ENCODE measurements at places on chromosomes 11 and 22.

DNA sequence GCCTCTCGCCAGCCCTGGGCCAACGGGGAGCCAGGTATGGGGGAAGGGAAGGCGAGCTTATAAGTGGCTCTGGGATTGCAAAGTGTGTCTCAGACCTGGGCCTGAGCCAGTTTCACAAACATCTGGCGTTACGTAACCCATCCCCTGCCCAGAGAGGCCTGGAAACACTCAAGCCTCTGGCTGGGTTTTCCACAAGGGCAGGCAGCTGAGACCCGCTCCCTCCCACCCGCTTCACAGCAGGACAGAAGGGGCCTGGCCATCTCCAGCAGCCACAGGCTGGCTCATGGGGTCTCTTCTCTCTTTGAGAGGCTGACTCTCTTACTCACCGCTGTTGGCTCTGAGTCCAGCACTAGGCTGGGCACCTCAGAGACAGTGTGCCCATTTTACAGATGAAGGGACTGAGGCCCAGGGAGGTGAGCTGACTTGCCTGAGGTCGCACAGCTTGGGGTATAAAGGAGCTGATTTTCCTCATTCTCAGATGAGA lies 44.5 kb downstream of the TRIOBP start:
- DNase-seq = peak; percentile 93

DNA sequence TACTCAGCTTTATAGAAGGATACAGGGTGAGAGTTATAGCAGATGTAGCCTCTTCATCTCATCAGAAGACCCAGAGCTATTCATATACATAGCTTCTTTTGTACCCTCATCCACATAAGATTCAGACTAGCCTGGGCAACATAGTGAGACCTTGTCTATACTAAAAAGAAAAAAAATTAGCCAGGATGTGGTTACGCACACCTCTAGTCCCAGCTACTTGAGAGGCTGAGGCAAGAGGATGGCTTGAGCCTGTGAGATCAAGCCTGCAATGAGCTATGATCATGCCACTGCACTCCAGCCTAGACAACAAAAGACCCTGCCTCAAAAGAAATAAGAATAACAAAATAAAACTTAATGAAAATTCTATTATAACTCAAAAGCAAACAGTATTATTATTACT lies 36.7 kb upstream of the B3GNT6 start:
- no peak for DNase-seq

DNA sequence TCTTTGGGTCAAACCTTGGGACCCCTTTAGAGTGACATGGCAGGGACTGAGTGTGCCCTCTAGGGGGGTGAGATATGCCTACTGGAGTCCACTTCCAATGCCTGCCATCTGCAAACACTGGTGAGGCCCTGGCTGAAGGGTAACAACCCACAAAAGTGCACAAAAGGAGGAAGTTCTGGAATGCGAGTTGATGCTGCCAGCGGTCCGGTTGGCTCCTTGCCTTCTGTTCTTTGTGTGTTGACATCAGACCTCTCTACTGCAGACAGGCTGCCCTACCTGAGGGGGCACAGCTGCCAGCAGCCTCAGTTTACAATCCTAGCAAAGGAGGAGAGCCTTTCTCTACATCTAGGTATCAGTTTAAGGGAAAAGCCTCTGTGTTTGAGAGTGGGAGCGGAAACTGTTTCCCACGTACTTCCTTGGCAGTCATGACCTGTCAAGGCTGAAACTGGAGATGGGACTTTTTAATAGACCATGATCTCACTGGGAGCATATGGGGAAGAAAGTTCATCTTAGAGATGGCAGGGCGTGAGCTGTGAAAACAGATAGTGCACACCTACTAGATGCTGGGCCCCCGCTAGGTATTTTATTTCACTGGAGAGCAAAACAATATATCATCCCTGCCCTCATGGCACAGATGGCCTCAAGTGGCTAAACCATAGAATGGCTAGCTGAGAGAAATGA lies 27.2 kb downstream of the BMAL1 start:
- DNase-seq = no peak

GRCh38 chr11:33052231-33052630 lies 12.9 kb downstream of the TCP11L1 start:
- no peak for DNase-seq

DNA sequence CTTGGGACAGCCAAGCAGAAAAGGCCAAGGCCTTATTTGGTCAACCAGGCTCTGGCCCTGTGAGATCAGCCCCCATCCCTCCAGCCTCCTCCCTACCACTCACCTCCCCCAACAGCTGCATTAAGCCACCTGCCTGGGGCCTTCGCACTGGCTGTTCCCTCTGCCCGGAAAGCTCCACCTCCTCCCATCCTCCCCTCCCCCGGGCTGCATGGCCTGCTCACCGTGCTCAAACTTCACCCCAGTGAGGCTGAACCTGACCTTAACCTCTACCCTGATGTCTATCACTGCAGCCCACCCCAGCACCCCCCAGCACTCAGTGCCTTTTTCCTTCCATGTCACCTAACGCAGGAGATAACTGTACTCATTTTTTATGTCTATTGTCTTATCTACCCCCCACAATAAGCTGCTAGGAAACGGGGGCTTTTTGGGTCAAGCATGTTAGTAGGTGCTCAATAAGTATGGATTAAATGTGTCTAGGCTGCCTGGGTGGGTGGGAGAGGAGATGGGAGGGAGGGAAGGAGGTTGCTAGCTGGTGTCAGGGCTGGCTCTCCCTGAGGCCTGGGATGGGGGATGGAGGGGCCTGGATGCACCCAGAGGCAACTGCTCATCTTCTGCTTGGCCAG lies 912 bp downstream of the PTPRCAP start:
- DNase-seq = no peak

GRCh38 chr11:103016031-103016430 lies 60.5 kb upstream of the MMP13 start:
- DNase-seq = no peak

DNA sequence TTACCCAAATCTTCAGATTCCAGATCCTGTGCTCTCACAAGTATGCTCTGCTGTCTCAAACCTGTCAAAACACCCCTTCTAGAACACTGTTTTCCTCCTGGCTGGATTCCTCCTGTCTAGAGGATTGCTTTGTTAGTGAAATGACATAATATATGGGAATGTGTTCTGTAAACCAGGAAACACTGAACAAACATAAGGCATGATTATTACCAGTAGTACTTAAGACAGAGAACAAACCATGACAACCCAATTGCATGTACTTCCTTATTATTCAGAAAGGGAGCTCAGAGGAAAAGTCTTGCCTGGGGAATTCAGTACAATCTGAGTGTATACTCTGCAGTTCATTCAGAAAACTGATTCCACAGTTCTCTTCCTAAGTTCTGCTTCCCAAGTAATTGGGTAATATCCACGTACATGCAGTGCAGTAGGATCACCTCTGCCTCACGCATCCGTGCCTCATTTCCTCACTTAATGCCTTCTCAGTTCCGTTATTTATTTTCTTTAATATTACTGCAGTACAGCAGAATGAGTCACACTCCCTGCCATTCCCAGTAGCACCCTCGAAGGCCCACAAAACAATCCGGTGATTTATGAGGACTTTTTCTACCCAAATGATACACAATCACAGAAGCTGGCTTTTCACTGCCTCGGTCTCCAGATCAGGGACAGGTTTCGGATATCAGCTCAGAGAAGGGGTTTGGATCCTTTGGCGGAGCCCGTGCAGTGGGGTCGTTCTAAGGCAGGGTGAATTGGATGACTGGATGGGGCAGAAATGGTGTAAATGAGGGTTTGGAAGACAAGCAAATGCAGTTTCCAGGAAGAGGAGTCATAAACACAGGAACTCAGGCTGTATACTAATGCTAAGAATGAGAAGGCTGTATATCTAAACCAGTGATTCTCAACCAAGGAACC lies 896.9 kb downstream of the KCNA4 start:
- DNase-seq = peak; percentile 61

- DNase-seq = peak; percentile 41
Measured at GRCh38 chr22:30694171-30694639, 469 bp upstream of the OSBP2 start.

DNA sequence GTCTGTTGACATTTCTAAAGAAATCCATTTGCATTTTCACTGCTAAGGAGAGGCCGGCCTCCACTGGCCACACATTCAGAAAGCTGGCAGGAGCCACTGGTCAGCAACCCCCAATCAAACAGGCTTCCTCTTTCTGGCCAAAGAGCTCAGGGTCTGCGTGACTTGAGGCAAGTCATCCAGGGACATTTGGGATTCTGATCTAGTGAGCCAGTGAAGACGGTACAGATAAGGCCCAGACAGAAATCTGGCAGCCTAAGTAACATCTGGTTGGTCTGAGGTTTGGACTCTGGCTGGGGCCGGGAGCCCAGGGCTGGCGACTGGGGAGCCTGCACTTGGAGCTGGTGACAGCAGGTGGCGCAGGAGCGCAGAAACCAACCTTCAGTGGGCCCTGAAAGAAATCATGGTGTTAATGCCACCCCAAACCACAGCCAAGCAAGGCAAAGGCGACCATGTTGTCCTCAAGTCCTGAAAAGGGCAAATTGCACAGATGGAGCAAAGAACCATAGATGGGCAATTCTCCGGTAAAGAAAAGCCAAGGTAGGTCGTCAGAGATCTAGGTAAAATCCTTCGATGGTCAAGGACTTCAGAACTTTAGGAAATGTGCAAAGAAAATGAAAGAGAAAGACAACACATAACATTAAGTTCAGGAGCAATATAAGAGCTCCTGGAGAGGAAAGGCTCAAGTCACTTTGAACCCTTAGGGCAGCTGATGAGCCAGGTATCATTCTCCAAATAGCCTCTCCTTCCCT lies 99.4 kb upstream of the BLID start:
- DNase-seq = peak; percentile 92

GRCh38 chr11:125621995-125622394 lies 3.0 kb upstream of the CHEK1 start:
- DNase-seq = peak; percentile 16

GRCh38 chr11:63543711-63544110 lies 7.1 kb downstream of the PLAAT4 start:
- no peak for DNase-seq

DNA sequence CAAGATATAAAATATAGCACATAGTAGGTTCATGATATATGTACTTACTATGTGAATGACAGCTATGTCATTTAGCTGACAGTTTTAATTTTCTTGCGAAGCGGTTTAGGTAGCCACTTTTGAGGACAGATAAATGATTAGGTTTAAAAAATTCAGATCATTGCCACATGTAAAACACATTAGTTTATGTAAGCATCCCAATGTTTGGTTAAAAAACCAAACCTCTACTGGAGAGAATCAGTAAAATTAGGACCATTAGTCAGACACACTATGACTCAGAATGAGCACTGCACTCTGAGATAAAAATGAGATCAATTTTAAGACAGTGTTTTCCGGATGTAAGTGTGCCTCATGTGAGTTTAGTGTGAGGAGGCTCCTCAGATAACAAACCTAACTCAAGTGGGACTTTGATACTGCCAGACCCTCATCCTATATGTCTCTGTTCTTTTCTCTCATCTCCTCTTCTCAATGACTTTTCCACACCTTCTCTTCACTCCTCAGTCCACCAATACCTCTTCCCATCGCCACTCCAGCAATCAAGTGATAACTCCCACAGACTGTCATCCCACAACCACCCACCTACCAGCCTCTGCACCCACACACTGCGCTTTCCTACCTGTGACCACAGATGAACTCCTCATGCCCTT lies 6.8 kb upstream of the OR2AT4 start:
- DNase-seq = peak; percentile 35

- DNase-seq = no peak
Measured at GRCh38 chr11:102147015-102147414, 36.8 kb downstream of the YAP1 start.

- no peak for DNase-seq
Measured at GRCh38 chr11:66595245-66595904, 2.4 kb downstream of the CCS start.

GRCh38 chr11:126430581-126431335 lies 75.3 kb downstream of the ST3GAL4 start:
- no peak for DNase-seq

DNA sequence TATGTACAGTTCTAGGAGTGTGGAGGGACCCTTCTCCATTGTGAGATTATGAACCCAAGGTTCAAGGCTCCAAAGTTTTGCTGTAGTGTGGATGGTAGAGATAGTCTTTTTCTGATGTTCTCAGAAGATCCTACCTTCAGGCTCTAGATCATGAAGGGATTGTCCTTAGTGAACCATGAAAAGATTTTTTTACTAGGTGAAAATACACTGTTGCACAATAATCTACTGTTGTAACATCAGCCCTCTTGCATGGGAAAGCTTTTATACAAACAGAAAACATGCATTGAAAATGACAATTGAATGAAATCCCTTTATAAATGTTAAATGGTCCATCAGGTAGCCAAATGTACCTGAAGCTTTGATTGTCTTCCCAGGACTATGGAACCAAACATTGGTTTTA lies 177.8 kb downstream of the FAM76B start:
- DNase-seq = no peak

DNA sequence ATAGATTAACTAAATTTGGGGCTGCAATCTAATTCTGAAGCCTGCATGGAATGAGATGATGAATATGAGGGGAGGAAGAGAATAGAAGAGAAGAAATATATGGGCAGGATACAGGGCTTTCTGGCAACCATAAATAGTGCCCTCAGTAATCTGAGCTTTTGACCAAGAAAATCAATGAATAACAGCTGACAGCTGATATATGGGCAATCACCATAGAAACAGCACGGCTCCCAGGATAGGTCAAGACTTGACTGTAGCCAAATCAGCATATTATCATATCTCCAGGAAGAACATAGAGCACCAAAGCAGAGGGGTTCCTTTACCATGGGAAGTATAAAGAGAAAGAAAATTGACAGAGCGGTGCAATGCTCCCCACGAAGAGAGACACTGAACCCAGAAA lies 643.8 kb upstream of the TENM4 start:
- no peak for DNase-seq

DNA sequence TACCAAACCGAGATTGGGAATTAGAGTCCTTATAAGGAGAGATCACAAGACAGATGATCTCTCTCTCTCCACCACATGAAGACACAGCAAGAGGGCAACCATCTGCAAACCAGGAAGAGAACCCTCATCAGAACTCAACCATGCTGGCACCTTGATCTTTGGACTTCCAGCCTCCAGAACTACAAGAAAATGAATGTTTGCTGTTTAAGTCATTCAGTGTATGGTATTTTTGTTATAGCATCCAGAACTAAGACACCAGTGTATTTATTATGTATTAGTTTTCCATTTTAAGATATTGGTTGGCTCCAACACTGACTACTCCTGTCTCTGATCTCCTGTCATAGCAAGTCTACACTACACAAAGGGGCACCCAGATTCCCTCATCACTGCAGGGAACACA lies 86.9 kb downstream of the CCDC34 start:
- no peak for DNase-seq

GRCh38 chr11:7525424-7525823 lies 11.6 kb downstream of the PPFIBP2 start:
- no peak for DNase-seq

GRCh38 chr11:134429106-134429505 lies 17.1 kb upstream of the B3GAT1 start:
- DNase-seq = no peak

DNA sequence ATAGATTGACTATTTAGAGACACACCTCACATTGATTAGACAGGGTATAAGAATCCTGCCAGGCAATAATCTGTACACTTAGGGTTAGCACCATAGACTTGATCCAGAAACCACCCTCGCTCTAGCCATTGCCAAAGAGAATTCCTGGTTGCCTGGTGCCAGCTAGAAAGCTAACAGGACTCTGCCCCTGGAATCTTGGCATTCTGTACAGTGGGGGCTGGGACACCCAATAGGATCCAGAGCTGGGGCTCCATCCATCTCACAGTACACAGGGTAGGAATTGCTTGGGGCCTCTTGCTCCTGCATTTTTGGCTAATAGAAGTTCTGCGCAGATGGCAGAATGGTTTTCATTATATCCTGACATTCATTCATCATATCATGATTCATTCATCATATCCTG lies 3.0 kb upstream of the APLNR start:
- no peak for DNase-seq

- peak; percentile 83 for DNase-seq
Measured at GRCh38 chr11:65420979-65421793, 1.4 kb upstream of the NEAT1 start.
